ENCODE measurements at places on chromosomes 16 and 17.

GRCh38 chr17:8585911-8586310 is 44.6 kb downstream of the MYH10 start:
- DNase-seq: no peak

- DNase-seq: no peak
Observed at GRCh38 chr16:74625500-74626350, 18.8 kb upstream of the GLG1 start.

- no peak for DNase-seq
Observed at GRCh38 chr17:39352986-39353385, 48.4 kb downstream of the FBXL20 start.

GRCh38 chr16:30769379-30770089 is 7.4 kb downstream of the RNF40 start:
- no peak for DNase-seq

- DNase-seq: no peak
Observed at GRCh38 chr17:74429604-74430384, 2.1 kb upstream of the GPRC5C start.

DNA sequence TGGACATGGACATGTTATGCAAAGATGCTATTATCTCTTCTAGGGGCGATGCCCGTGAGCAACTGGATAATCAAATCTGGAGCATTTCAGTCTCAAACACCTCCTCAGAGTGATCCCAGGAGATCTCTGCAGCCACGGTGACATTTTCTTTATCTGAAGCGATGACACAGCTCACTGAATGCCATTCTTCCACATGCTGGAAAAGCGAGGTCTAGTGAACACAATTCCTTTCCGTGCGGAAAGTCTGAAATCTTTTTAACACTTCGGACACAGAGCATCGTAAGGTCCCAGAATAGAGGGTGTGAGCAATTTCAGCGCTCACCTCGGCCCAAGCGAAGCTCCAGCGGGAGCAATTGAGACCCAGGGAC is 531 bp upstream of the HASPIN start:
- DNase-seq: no peak

DNA sequence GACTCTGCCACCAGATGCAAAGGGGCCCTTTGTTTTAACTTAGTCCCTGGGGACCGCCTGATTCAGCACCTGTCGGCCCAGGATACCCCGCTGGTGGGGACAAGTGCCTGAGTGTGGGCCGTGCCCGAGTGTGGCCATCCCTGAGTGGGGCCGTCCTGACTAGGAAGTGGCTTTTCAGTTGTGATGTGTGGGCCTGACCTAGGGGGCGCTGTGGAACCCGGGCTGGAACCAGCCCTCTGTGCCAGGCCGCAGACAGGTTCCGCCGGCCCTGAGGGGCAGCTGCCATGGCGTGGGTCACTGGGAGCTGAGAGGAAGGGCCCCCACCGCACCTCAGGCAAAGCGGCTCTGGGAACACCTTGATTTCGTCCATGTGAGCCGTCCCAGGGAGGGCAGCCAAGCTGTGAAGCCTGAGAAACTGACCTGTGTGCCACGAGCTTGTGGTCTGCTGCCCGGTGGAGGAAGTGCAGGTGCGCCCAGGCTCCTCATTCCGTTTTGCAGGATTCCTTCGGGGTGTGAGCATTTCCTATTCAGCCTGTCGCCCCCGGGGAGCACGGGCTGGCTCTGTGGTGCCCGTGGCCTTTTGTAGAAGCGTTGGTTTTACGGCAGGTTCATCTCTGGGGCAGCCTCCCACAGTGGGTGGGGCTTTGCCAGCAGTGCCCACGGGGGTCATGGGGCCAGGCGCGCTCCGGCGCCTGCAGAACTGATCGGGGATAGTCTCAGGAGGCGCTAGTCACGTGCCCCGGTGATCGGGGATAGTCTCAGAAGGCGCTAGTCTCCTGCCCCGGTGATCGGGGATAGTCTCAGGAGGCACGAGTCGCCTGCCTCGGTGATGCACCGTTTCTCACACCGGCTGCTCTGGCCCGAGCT is 5.3 kb downstream of the RPL13 start:
- no peak for DNase-seq

DNA sequence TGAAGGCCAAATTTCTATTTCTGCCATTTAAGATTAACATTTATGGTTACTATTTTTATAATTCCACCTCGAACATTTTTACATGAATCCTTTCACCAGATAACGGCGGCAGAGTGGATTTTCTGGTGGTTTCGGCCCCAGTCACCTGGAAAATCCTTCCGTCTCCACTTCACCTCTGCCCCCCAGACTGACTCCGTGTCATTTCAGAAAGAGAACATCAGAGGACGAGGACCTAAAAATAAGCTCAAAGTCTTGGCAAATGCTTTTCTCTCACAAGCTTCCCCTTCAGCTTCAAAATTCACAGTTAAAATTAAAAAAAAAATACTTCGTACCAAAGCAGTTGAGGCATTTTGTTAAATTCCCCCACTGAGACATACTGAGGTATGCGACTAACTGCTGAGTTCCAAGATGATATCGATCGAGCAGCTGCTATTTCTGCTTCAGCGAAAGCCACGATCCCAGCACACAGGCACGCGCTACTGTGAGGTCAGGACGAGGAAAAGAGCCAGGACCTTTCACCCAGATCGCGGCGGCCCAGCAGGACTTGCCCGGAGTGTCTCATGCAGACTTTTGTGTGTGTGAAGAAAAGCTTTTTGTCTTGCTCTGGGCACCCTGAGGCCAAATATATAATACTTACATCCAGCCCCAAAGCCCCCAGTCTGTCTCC is 36.8 kb downstream of the ASPA start:
- no peak for DNase-seq

- no peak for DNase-seq
Observed at GRCh38 chr16:80387318-80387921, 153.4 kb upstream of the DYNLRB2 start.

- peak; percentile 54 for DNase-seq
Observed at GRCh38 chr17:57366558-57367351, 110.4 kb downstream of the MSI2 start.

DNA sequence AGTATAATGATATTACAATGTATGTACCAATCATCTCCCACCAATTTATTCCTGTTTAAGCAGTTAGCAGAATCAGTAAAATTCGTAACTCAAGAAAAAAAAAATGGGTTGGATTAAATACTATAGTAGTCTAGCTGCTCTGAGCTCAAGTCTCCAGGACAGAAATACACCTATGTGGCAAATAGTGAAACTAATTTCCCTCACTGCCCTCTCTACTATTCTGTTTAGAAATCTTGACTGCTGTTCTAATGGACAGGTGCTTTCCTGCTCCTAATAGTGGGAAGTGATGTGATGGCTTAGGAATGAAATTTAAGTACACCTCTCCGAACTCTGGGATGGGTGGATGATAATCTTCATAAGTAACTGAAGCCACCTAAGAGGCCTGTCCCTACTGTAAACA is 175.7 kb downstream of the KCNJ2 start:
- no peak for DNase-seq

- no peak for DNase-seq
Observed at GRCh38 chr16:75380870-75381269, 52.4 kb downstream of the CFDP1 start.

DNA sequence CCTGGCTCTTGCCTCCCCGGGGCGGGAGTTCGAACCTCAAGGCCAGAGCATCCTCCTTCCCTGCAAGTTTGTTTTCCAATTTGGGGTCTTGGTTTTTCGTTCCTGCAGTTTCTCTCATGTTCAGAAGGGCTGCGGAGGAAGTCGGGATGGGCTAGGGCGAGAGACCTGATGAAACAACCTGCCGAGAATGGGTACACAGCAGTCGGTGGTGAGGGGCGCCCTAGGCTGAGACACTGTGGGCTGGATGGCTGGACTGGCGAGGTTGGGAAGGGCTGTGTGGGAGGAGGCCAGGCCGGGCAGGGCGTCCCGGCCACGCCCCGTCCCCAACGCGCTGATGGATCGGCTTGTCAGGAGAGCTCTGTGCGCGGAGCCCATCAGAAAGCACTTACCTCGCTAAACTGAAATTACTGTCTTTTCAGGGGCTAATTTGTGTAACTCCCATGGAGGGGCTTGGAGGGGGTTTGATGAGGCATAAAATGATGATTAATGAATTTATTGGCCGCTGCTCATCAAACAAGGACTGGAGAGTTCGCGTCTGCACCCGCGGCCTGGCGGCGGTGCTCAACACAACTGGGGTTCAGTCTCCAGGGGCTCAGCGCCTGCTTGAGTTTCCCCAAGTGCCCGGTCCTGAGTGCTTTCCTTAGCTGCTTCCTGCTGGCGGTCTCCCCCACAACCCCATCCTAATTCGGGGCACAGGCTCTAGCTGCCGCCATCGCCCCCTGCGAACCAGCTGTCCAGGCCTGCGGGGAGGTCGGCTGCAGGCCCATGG is 9.0 kb downstream of the IRX5 start:
- DNase-seq: no peak

DNA sequence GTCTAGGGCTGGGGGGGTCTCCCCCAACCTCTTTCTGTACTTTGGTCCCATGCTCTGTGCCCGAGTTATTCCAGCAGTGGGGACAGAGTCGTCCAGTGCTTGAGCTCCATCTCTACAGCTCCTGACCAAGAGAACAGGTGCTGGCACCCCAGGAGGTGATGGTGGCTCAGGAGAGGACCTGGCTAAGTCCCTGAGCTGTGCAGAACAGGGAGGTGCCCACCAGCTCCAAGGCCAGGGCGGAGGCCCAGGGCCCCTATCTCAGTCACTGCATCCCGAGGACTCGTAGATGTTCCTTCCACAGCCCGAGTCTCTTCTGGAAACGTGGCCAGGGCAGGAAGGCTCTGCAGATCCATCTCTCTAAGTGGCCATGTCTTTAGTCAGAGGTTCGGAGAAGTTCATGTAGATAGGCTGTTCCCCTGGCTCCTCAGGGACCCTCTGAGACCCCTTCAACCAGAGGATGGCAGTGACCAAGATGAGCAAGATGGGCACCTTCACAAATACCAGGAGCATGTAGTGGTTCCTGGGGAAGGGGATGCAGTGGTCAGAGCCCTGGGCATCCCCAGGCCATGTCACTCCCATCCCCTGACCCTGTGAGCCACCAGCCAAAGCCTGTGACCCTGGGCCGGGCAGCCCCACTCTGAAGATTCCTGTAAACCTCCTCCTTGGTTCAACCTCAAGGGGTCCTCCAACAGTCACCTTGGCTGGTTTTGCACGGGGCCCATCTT is 8.7 kb downstream of the CD300LB start:
- no peak for DNase-seq

DNA sequence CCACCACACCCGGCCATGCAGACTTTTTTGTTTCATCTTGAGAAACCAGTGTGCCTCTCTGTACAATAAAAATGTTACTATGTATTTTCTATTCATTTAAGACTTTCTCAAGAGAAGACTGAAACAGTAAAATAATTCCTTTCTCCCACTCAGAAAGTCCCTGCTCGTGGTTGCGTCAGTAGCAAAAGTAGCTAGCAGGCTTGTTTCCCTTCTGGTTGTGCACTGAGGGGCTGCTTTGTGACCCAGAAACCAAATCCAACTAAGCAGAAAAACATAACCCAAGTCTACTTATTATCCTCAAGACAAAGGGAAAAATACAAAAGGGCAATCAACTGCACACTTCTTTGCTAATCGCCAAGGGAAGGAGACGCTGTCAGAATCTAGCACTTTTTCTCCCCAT is 3.4 kb upstream of the PNPO start:
- no peak for DNase-seq

DNA sequence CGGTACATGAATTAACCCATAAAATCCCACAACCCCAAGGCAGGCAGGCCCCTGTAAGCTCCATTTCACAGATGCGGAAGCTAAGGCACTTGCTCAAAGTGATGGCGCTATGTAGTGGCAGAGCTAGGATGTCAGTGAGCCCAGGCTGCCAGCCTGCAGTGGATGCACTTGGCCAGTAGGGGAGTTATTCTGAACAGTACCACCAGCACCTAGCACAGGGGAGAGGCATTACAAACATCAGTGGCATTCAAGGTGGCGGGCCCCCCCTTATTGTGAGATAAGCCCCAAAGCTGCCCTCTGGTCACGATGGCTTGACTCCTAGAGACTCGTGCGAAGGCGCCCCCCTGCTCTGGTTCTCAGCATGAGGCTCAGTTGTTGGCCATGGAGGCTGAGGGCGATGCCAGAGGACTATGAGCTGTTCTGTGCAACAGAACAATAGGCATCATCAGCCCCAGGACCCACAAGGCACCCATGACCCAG is 33.8 kb downstream of the GTF3C1 start:
- no peak for DNase-seq

- DNase-seq: peak; percentile 33
Observed at GRCh38 chr16:85330694-85331188, 218.5 kb upstream of the CIBAR2 start.

DNA sequence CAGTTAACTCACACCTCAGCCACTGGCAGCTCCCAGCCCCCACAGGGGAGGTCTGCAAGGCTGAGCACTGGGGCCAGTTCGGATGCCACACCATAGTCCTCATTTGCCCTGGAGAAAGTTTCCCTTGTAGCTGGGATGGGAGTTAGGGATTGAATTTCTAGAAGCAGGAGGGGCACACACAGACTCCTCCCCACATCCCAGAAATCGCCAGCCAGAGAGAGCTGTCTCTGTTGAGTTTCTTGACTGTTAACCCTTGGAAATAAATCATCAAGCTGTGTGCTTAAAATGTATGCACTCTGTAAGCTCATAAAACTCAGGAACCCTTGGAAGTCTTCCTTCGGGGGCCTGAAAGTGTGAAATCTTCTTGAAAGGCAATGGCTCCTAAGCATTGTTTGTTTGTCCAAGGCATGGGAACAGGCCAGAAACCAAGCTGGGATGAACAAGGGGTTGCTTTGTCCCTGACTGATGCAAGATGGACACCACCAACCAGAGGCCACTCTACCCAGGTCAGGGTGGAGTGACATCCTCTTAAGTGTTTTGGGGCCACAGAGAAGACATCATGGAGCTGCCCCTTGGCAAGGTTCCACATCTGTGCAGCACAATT is 394 bp upstream of the PRM3 start:
- no peak for DNase-seq

- DNase-seq: no peak
Observed at GRCh38 chr17:35094902-35095301, 24.8 kb downstream of the RAD51D start.
